ENCODE measurements at places on chromosomes 7 and 10.

DNA sequence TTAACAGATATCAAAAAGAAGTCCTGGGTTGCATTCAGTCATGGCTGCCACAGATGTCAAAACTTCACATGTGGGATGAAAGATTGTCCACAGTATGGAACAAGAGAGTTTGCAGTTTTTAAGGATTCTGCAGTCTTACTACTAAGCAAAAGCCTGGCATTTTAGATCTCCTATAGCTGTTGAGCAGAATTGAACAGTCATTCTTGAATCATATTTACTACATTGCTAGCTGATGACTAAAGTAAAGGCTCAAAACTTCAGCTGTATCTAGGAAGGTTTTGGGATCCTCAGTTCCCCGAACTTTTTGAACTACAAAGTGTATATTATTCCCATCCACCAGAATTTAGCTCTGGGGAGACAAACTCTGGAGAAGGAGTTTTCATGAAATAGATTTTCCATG is 31.0 kb downstream of the BET1 start:
- no peak for DNase-seq

DNA sequence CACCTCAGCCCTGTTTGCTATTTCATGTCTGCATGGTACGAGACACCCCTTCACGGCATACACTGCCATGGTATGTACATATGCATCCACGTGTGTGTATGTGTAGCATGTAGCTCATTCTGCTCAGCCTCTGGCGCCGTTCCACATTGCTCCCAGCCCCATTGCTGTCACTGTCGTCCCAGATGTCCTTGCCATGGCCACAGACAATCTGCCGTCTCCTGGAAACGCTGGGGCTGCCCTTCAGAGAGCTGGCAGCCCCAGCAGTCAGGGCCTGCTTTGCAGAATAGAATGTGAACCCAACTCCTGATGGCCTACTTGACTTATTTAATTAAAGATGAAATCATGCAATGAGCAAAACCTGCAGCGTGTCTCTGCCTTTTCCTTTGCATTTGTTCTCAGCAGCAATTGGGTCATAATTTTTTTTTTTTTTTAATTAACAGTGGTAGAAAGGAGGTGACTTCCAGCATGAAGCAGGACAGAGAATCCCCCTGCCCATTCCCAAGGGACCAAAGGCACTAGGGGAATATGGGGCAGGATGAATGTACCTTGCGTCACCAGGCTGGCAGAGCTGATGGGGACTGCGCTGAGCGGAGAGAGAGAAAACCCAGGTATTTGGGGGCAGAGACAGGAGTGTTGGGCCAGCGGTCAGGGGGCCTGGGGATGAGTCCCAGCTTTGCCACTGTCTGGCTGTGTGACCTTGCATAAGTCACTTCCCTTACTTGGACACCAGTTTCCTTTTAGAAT is 49.2 kb downstream of the CHST3 start:
- DNase-seq, result no peak

- DNase-seq, result no peak
Observed at GRCh38 chr7:66415659-66416265, 210.6 kb downstream of the TPST1 start.

GRCh38 chr7:158236400-158236799 is 351.2 kb downstream of the PTPRN2 start:
- DNase-seq, result no peak

DNA sequence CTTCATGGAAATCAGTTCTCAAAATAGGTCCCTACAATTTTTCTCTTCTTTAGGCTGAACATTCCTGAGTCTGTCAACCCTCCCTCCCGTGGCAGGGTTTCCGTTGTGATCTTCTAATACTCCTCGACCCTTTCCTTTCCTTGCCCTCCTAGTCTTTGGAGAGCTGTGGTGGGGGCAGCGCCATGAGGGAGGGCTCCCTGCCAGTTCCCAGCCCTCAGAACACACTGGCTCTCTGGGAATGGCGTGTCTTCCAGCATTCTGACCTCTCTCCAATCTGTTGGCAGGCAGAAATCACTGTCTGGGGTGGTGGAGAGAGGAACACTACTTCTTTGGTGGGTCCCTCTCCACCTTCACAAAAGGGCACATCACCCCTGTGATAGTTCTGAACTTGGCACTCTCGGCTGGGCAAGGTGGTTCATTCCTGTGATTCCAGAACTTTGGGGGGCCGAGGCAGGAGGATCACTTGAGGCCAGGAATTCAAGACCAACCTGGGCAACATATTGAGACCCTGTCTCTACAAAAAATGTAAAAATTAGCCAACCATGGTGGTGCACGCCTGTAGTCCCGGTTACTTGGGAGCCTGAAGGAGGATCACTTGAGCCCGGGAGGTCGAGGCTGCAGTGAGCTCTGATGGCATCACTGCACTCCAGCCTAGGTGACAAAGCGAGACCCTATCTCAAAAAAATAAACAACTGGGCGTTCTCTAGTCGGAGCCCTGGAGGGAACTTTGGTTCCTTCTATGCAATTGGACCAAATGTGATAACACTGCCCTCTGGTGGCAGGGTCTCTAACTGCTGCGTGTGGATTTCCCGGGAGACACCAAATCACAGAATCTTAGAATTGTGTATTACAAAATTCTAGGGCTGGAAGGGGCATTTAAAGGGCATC is 13.1 kb upstream of the ARPC1A start:
- DNase-seq, result peak; percentile 63

DNA sequence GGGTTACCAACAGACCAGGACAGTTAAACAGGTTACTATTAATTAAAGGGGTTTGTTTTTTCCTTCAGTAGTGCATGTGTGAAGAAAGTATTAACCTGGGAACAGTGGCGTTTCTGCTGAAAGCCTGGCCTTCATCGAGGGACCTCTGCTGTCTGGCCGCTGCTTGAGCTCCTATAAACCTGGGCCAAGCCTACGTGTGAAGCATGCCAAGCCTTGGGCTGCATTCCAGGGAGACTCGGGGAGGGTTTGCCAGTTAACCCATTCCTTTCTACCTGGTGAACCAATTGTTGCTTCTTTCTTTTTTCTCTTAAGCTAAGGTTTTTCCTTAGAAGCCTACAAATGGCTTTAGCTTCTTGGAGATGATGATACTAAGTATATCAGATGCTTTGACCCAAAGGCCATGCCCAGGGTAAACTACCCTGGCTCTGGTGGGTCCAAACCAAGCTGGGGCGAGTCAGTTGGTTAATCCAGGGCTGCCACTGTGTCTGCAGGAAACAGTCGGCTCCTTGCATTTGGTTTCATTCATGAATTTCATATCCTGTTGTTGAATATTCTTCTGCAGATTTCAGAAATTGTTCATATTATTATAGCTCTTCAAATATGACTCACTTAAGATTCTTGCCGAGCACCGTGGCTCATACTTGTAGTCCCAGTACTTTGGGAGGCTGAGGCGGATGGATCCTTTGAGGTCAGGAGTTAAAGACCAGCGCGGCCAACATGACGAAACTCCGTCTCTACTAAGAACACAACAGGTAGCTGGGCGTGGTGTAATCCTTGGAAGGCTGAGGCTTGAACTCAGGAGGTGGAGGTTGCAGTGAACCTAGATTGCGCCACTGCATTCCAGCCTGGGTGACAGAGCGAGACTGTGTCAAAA is 23.8 kb downstream of the PFKP start:
- no peak for DNase-seq

DNA sequence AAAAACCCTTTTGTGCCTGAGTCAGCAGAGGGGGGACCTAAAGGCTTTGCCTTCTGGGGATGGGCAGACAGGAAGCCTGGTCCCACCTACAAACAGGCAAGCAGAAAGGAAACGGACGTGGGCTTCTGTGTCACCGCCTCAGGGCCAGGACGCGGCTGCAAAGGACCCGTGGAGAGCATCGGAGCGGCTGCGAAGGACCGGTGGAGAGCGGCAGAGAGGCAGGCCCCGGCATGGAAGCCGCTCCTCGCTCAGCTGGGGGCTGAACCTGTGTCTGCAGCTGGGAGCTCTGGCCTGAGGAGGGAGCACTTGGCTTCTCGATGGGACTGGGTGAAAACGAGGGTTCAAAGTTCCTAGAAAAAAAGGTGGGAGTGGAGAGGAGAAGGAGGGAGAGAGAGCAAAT is 125.4 kb upstream of the PPP2R2D start:
- no peak for DNase-seq

GRCh38 chr10:35377050-35377728 is 40.9 kb downstream of the CCNY start:
- no peak for DNase-seq

GRCh38 chr10:50394832-50395231 is 143.5 kb upstream of the ASAH2 start:
- DNase-seq, result no peak

DNA sequence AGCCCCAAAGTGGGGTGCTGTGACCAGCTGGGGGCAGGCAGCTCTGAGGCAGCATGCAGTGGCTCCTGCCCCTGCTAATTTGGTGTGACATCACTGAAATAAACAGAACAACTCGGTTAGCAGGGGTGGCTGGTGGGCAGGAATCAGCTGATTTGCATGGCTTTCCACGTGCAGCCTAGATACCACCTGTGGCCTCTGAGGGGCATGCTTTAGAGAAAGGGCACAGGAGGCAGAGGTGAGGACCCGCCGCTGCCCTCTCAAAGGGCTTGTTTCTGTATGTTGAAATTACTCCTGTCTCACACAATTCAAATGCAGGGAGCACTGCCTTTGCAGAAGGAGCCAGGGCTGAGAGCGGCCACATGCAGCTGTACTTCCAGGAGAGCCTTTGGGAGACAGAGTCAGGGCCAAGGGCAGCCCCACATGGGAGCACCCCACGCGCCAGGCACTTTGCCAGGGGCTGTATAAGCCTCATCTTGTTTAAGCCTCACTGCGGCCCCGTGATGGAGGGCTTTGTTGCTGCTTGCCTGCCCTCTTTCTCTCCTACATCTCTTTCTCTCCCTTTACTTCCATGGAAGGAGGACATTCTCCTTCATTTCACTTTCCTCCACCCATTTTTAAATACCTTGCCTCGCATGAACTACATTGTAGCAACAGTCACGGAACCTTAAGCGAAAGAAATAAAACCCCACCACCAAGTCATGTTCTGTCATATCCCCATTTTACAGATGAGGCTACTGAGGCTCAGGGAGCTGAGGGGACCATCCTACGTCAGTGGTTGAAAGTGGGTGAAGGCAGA is 137.7 kb downstream of the ZMIZ1 start:
- DNase-seq, result no peak

DNA sequence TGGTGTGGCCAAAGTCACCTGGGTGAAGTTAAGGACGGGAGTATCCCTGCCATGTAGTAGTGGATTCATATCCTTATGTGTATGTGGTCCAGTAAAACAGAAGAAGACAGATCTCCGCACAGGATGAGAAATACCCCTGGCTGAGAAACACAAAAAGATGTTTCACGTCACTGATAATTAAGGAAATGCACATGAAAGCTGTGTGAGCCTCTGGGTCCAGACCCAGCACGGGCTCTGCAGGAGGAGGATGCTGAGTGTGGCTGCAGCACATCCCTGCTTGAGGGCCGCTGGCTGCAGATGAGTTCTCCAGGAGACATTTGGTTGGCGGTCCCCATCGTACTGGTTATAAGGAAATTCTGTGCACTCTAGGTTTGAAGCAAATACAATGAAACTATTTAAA is 8.2 kb upstream of the SUN1 start:
- DNase-seq, result no peak

DNA sequence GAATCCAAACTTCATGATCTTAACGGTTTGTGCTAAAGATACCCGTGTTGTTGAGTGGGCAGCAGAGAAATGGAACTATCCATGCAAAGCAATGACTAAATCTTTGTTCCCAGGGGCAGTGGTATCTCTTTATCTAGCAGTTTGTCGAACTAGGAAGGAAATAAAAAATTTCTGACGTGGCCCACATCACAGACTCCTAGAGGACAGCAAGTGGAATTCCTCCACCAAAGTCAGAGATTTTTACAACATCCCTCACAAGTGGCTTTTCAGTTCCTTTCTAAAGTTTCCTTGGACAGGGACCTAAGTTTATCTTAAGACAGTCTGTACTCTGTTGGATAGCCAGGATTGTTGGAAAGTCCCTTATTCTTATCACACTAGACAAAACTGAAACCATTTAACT is 136.0 kb downstream of the RAPGEF5 start:
- no peak for DNase-seq

DNA sequence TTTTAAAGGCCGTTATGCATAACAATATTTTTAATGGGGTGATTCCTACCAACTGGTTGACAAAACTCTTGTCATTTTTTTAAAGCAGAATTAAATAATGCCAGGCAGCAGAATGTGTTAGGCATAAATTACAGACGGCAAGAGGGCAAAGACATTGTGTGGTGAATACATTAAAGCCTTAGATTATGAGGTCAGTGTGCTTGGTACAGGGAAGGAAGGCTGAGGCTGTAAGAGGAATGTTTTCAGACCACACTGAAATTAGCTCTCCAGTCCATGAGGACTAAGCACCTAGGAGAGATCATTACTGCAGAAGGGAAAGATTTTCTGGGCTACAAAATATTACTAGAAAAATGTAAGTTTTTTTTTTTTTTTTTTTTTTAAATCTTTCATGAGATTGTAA is 312.8 kb upstream of the PRKCQ start:
- DNase-seq, result no peak

GRCh38 chr10:31017534-31018355 is 13.9 kb downstream of the ZNF438 start:
- DNase-seq, result no peak

Data from stimulated activated CD8-positive, alpha-beta memory T cell treated with anti-CD3 and anti-CD28 coated beads, Interleukin-15, amount 100 ng/mL, for 1 hour (primary cell).